ENCODE measurements at places on chromosomes 1 and 21.

DNA sequence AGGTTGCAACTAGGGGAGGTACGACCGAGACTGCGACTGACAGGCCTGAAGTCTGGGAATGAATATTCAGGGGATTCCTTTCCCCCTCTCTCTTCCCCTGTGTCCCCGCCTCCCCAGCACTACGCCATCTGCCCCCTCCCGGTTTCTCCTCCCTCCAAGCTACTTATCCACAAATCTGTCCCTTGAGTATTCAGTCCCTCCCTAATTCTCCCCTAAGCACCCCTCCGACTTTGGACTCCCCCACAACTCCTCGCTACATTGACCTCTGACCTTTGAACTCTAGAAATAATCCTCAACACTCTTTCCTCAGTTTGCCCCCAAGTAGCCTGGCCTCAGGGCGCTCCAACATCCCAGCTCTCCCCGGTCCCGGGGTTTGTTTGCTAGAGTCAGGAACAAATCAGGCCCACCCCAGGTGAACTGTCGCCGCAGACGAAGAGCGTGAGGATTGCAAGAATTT lies 393 bp downstream of the LYSMD1 start:
- DNase-seq: no peak

DNA sequence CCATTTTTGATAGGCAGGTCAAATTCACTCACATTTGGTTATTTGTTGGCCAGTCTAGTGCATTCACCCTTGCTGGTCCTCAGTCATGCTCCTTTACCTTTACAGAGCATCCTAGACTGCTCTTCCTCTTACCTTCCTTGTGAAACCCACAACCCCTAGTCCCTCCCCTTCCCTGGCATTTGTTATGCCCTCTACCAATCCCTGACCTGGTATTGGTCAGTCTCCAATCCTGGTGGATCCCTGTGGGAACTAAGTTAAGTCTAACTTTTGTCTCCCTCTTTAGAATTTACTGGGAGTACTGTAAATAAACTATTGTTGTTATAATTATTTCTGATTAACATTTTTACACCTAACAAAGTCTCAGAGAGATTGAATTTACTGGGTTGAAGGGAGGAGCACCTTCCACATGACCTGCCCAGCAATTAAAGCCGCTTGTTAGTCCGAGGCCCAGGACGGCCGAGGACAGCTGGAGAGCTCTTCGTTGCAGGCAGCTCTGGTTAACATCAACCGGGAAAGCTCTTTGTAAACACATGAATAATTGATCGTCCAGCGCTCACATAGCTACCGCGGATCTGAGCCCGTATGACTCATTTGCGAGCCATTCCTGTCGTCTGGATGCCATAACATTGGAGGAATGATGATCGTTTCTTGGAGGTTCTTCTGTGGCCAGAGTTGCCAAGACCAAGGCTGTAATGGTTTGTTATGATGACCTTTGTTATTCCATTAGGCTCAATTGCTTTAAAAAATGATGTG lies 31.9 kb downstream of the MTARC1 start:
- no peak for DNase-seq

DNA sequence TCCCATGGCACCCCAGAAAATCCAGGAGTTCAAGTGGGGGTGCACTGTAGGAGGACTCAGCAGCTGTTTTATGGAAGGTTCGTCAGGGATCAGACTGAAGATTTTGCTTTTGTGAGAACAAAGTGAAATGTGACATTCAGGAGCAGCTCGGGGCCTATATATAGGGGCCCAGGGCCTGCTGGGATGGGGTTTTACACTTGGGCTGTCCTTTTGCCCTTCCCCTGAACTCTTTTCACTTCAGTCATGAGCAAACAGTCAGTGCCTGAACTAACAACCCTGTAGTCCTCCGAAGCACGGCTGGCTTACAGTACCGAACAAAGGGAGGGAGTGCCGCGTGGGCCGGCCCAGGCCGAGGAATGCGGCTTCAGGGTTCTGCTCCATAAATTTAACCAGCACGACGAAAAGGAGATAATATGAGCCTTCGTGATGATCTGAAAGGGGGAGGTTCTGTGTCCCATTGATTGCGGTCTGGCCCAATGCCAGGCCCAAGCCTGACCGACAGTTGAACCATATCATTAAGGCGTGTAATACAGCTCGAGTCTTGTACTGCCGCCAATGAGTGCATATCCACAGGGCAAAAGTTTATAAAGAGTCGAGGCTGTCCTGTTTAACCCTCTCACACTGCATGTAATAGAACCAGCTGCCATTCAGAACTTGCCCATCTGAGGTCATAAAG lies 139.9 kb downstream of the DHRS3 start:
- no peak for DNase-seq

GRCh38 chr1:218207194-218207593 lies 77.9 kb upstream of the RRP15 start:
- no peak for DNase-seq

DNA sequence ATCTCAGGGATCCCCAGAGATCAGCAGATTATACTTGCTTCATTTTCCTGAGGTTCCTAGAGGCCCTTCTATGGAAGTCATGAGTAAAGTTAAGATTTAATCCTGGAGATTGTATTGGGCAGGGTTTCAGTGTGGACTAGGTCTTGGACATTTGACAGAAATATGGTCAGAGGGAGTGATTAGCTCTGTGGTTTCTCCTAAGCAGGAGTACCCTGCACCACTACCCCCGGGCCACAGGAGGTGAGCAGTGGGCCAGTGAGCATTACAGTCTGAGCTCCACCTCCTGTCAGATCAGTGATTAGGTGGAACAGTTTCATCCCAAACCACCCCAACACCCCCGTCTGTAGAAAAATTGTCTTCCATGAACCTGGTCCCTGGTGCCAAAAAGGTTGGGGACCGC lies 43.2 kb downstream of the PHACTR4 start:
- no peak for DNase-seq

GRCh38 chr21:38857152-38857825 lies 51.6 kb downstream of the ETS2 start:
- no peak for DNase-seq

DNA sequence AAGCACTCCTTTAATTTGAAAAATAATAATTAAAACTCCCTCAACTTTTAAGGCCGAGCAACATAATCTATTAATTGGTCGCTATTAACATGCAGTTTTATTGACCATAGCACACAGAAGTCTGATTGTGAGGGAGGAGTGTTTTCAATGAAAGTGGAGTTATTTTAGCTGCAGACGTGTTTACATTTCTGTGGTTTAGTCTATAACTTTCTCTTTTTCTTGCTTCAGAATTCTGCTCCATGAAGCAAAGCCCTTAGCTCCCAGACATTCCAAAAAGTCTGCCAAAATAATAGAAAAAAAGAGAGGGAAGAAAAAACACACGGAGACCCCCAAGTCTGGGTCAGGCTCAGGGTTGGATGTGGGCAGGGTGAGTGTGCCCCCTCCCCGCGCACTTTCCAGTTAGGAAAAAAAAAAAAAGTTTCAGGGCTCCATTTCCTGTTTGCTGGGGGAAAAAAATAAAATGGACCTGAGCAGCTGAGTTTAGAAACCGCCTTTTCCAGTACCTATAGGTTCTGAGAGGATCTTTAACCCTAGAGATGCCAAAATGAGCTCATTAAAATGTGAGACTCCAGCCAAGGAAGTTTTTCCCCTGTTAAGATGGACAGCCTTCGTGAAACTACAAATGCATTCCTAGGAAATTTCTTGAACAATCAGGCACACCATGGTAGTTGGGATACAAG lies 143.7 kb upstream of the ETS2 start:
- no peak for DNase-seq

- no peak for DNase-seq
Measured at GRCh38 chr1:11031624-11032262, 15.3 kb downstream of the MASP2 start.

GRCh38 chr1:119733754-119734153 lies 22.0 kb downstream of the PHGDH start:
- DNase-seq: no peak

- no peak for DNase-seq
Measured at GRCh38 chr1:1429671-1430073, 5.8 kb upstream of the VWA1 start.

DNA sequence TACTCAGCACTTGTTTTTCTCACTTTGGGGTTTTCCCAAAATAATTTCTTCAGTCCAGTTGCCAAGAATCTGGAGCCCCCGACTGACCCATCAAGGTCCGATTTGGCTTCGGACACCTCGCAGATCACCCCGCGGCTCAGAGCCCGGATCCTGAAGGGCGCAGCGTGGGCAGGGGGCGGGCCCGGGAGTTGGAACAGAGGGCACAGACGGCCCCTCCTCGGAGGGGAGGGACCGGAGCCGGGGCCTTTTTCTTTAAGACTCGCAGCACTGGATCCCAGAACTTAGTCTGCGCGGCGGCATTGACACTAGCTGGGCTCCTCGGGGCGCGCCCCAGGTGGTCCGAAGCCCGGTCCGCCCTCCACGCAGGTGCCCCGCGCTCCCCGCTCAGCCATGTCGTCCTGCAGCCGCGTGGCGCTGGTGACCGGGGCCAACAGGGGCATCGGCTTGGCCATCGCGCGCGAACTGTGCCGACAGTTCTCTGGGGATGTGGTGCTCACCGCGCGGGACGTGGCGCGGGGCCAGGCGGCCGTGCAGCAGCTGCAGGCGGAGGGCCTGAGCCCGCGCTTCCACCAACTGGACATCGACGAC lies at the start of gene CBR3:
Gene CBR3, plus strand, starts transcription at position 277 of the 588 bp plus-strand sequence. Its CDS starts 114 bp downstream, at position 391.
- DNase-seq: peak; percentile 61

GRCh38 chr1:21058035-21058793 lies 118.5 kb downstream of the EIF4G3 start:
- peak; percentile 23 for DNase-seq

GRCh38 chr21:36813052-36813451 lies 114.1 kb downstream of the SIM2 start:
- no peak for DNase-seq

DNA sequence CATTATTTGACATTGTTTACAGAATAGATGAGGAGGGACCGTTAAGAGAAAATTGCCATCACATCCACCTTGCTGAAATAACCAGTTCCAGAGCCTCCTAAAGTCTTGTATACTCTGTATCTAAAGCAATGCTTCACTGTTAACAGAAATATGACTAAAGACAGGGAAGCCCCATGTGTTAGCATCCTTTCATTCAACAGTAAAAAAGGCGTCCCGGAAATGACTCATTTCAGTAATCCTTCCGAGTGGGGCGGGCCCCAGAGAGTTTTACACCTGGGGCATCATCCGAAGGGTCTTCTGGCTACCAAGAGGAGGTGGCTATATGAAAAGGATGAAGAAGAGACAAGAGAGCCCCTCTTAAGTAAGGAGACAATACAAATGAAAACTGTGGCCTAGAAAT lies 227.2 kb downstream of the SLC45A1 start:
- DNase-seq: no peak

DNA sequence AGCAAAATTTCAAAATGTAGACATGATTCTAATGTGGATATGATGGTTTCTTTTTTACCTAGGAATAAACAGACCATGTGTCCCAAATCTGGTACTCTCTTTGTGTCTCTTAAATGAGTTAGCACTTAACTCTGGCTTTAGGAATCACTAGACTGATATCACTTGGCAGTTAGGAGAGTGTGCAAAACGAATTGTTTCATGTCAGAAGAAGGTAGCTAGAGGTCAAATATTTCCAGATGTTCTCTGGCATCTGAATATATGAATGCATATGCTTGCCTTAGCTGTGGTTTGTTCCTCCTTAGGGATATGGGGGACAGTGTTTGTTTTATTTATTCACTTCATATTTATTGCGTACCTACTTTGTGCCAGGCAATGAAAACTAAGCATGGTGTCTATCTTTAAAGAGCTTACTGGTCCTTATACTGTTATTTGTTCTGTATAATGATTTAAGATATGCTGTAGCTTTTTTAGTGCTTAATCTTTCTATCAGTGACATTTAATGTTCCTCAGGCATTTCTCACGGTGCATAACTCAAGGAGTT lies 65.2 kb downstream of the LRRC8C start:
- DNase-seq: no peak

DNA sequence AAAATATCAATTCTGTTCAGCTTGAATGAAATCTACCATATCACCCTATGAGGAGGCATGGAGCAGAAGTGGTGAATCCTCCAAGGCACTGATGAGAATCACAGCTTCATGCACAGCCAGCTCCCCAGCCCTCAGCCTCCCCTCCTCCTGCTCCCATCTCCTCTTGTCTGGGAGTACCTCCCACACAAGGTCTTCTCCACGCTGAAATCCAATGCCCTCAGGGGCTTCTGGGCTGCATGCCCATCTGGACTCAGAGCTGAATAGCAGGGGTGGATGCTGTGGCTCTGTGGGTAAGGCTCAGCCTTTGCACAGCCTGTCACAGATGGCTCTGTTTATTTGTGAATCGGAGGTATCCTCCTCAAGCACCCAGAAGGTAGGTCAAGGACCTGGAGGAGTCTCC lies 48.6 kb downstream of the KCNC4 start:
- no peak for DNase-seq

DNA sequence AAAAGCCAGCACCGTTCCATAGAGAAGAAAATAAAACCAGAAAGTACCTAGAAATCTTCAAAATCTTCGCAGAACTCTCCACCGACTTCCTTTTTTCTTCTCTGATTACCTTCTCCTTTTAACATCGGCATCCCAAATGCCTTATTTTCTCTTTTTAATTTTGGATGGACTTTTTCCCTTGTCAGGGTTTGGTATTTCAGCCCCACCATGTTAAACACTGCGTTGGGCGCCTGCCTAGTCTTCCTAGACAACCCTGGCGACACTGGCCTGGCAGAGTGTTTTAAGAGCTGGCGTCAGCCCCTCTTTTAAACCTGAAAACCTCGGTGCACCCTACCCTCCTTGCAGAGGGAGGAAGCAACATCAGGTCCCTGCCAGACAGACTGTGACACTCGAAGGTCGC lies 66.0 kb upstream of the EFHD2 start:
- DNase-seq: peak; percentile 27

- DNase-seq: no peak
Measured at GRCh38 chr1:29688471-29689365, 452.4 kb downstream of the PTPRU start.

DNA sequence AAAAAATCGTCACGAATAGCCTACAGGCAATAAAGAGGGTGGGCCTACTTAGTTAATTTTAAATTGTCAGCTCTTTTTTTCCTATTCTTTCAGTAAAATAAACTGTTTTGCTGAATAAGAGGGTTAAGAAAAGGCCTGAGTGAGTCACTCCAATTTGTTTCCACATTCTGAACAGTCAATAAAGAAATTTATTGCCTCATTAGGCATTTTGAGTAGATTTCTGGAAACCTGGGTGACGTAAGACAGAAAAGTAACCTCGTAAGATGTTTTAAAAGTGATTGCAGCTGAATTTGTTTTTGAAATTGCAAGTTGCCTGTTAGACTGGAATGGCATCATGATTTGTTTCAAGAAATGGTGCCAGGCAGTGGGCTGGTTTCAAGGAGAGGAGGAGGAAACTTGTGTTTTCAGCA lies 439.3 kb downstream of the USP25 start:
- DNase-seq: no peak

GRCh38 chr21:23452384-23453083 lies 2154.7 kb downstream of the MRPL39 start:
- DNase-seq: no peak

DNA sequence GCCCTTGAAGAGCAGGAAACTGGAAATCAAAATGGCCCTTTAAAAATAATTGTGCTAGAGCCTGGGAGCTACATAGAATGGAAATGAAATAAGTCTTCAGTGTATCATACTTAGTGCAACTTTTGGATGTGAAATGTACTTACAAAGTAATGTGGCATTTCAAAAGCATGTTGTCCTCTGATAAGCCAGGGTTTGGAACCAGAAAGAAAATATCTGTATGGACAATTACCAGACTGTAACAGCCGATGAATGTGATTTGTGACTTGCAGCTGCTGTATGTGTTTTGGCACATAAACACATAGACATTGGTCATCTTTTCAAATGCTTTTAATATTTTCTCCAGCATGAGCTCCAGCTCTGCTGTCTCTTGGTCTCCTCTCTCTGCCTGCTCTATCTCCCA lies 546.4 kb downstream of the OMA1 start:
- no peak for DNase-seq

- DNase-seq: peak; percentile 74
Measured at GRCh38 chr1:173868266-173869020, at the start of gene ZBTB37. Gene ZBTB37, plus strand, starts transcription at chr1:173868380. Its CDS starts 1,846 bp downstream, at chr1:173870226.
